ENCODE measurements at places on chromosomes 2 and 18. TPM values are rescaled to one million over a fixed set of nuclear protein-coding genes. Genes with fewer than 3 reads are reported as not detected.

The CYP1B1 gene
- 11.3 TPM for total RNA-seq

The ALPI gene
- not detected for total RNA-seq

The CCDC102B gene
- 21.2 TPM for total RNA-seq

The ANKRD36 gene
- total RNA-seq: 307 TPM

The TACR1 gene
- total RNA-seq: 7.4 TPM

The STPG4 gene
- total RNA-seq: not detected

The SERPINB3 gene
- total RNA-seq: not detected

The FBXO41 gene
- total RNA-seq: 37.6 TPM

The ADD2 gene
- 236 TPM for total RNA-seq

The FBLN7 gene
- 6.2 TPM for total RNA-seq

The ST3GAL5 gene
- total RNA-seq: 76.1 TPM

The ASXL3 gene
- 74.5 TPM for total RNA-seq

The MIB1 gene
- 90.2 TPM for total RNA-seq

The CAVIN2 gene
- 5.3 TPM for total RNA-seq

The PDCD1 gene
- total RNA-seq: 0.23 TPM

The SLC11A1 gene
- total RNA-seq: 3.5 TPM

The FEV gene
- total RNA-seq: not detected

The TRIM43 gene
- total RNA-seq: not detected

The GALNT14 gene
- total RNA-seq: 20.5 TPM

The ABHD1 gene
- total RNA-seq: 0.46 TPM

The RFX8 gene
- 1.2 TPM for total RNA-seq

The TEKT4 gene
- total RNA-seq: 2.5 TPM

The STARD6 gene
- total RNA-seq: not detected

The TMEM178A gene
- 24.2 TPM for total RNA-seq

The CGREF1 gene
- total RNA-seq: 28.8 TPM

The OTOS gene
- total RNA-seq: not detected

The GREB1L gene
- total RNA-seq: 11.1 TPM

The TTLL4 gene
- 17.5 TPM for total RNA-seq

The NCK2 gene
- total RNA-seq: 50.5 TPM

The UCN gene
- total RNA-seq: 0.92 TPM

The ALKAL2 gene
- total RNA-seq: 1.4 TPM

The CDCA7 gene
- total RNA-seq: 21.9 TPM

The DPY30 gene
- 72.7 TPM for total RNA-seq

The HAAO gene
- 1.4 TPM for total RNA-seq

The PLGLB2 gene
- total RNA-seq: 1.6 TPM

The SERPINB13 gene
- total RNA-seq: under 0.01 TPM
